ENCODE measurements at places on chromosomes 2 and 18.
A peak's percentile ranks its signal among the peaks of the same experiment; 100 is the strongest.

GRCh38 chr18:60027397-60027796, 127.6 kb downstream of the PMAIP1 start:
- DNase-seq: no peak

- peak; percentile 75 for DNase-seq
Measured at GRCh38 chr2:235614900-235615712, 121.3 kb downstream of the AGAP1 start.

- no peak for DNase-seq
Measured at GRCh38 chr18:63881851-63882250, 5.7 kb upstream of the SERPINB2 start.

- no peak for DNase-seq
Measured at GRCh38 chr18:39480494-39481195, 1915.0 kb upstream of the CELF4 start.

GRCh38 chr18:70390371-70391090, 101.7 kb downstream of the SOCS6 start:
- DNase-seq: no peak

DNA sequence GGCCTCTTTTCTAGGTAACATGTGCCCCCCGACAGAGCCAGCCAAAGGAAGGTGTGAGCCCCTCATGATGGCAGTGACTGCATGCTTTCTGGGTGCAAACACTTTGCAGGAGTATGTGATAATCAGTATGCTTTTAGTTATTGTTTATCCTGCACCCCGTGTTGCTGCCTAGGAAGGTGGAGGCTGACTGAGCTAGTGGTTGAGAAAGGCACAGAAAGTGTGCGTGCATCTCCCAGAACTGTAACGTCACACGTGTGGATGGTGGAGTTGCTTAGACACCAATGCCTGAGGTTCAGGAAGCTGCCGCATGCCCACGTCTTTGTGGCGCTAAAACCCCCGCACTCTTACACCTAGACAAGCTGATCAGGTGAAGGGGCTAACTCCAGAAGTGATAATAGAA, 580 bp downstream of the MC2R start:
- DNase-seq: no peak

DNA sequence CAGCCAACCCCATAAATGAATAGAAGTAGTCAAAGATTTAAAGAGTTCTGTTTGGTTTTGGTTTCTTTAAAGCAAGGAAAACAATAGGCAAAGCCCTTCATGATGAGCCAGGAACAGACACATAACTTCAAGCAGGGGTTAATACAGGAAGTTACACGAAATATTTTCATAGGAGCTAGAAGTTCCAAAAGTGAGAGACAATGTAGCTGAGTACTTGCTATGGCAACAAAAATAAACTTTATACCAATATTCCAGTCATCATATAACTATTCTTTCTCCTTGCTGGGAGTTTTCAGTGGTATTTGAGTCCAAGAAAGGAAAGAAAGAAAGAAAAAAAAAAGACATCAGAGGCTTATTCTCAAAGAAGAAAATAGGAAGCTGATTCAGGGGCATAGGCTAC, 56.2 kb downstream of the COBLL1 start:
- DNase-seq: no peak

GRCh38 chr2:154452906-154453493, 245.5 kb upstream of the KCNJ3 start:
- DNase-seq: no peak

DNA sequence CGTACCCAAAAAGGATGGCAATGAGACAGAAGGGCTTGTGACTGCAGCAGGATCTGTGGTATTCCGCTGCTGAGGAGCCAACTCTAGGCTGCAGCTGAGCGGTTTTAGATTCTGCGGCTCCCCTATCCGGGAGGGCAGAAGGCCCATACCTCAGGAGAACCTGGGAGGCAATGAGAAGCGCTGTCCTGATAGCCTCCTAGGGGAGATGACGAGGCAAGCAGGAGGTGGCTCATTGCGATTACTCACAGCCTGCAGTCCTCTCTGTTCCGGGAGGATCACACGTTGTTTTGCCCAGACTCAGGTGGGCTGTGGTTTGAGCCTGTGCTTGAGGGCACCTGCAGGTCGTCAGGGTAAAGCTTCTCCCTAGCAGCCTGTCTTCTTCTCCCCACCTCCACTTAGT, 65.1 kb downstream of the COA5 start:
- no peak for DNase-seq

DNA sequence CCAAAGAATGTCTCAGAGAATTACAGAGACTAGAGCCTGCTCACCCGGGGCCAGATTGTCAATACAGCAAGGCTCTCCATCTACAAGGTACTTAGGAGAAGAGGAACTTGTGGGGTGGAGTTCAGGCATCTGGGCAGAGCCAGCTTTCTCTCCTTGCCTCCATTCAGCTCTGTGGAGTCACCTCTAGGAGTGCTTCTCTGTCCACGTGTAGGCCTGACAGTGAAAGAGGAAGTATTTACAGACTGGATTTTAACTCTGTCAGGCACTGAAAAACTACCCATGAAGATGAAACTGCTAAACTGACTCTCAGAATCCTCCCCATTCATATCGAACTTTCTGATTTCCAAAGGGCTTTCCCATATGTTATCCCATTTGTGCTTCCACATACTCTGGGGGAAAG, 315.6 kb downstream of the SETBP1 start:
- DNase-seq: no peak

DNA sequence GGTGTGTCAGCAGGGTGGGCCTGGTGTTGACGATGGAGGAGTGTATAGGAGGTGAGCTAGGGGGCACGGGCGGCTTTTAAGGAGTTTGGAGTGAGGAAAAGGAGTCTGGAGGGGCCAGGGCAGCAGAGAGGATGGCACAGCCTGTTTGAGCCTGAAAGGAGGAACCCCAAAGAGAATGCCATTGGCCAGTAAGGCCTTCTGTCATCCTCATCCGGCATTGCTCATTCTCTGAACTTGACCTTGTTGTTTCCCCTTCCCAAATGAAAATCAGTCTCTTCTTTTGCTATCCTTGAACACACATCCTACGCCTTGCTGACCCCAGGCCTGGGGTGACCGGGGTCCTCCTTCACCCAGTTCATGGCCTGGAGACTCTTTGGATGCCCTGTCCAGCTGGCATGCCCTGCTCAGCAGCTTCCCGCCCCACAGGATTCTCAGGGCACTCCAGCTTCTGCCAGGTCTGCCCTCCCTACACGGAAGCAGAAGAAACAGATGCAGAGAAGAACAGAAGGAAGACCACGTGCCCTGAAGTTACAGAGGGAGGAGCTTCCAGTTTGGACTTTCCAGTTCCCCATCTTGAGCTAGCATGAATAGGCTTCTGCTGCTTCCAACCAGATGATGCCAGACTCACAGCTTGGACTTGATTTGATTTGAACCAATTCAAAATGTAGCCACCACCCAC, 20.5 kb upstream of the KIF3C start:
- no peak for DNase-seq

- DNase-seq: no peak
Measured at GRCh38 chr2:23207871-23208270, 177.1 kb upstream of the KLHL29 start.

DNA sequence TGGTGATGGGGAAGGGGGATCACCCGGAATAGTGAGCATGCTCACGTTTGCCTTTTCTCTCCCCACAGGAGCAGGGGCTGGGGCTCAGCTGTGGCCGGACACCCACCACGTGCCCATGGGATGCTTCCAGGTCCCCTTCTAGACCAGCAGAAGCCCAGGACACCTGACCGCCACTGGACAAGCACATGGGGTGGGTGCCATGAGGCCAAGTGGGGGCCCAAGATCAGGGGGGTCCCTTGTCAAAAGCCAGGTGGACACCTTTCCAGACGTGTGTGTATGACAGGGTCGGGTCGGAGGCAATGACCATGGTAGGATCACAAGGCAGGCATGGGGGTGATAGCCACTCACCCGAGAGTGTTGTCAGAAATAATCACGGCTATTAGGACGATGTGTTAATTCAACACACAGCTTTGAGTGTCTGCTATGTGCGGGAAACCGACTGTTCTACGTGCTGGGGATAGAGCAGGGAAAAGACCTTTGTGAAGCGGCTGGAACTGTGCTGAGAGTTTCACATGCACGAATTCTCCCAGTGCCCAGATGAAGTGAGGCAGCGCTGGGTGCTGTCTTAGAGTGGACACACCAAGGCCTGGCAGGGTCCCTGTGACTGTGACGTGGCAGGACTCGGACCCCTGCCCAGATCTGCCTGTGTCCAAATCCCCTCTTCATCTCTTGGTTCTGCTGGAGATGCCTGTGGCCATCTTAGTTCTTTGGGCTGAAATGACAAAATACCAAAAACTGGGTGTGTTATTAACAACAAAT, 244.7 kb downstream of the NDUFA10 start:
- no peak for DNase-seq

- no peak for DNase-seq
Measured at GRCh38 chr2:54617409-54617808, 106.1 kb upstream of the EML6 start.

DNA sequence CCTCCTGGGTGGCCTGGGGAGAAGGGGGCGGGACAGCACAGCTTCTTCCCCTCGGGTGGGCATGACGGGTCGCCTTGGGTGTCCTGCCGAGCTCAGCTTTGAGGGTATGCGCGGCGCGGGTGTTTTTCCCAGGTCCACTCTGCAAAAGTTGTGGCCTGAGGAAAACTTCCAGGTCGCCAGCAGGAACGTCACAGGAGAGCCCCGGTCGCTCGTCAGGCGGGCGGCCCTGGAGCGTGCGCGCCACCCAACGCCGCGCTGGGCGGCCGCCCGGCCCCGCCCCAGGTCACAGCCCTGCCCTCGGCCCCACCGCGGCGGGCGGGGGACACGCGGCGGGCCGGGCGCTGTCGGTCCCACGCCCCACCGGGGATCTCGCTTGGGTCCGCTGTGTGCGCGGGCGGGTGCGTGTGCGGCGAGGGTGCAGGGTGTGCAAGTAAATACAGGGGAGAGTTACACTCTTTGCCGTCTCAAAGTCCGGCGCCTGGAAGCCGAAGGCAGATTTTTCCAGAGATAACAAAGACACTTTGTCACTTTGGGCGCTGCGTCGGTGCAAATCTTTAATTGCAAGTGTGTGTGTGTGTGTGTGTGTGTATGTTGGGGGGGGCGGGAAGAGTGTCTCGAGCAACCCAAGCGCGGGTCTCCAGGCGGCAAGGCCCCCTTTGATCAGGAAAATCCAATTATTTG, 616 bp upstream of the SP5 start:
- DNase-seq: no peak
